ENCODE measurements at places on chromosomes 4 and X. TPM values are rescaled to one million over a fixed set of nuclear protein-coding genes. Genes with fewer than 3 reads are reported as not detected.
A peak's percentile ranks its signal among the peaks of the same experiment; 100 is the strongest.

The NEIL3 gene
- 4.5 TPM for polyA plus RNA-seq

The XK gene
- polyA plus RNA-seq: 0.03 TPM

The RWDD4 gene
- 7.3 TPM for polyA plus RNA-seq

The FGF13 gene
- not detected for polyA plus RNA-seq

The VSIG4 gene
- polyA plus RNA-seq: not detected

The SPATA18 gene
- 3.0 TPM for polyA plus RNA-seq

The SLIT2 gene
- 13.0 TPM for polyA plus RNA-seq

The FBXL5 gene
- 20.3 TPM for polyA plus RNA-seq

The SSX1 gene
- polyA plus RNA-seq: not detected

The F8A2 gene
- polyA plus RNA-seq: not detected

The PAGE2B gene
- polyA plus RNA-seq: not detected

DNA sequence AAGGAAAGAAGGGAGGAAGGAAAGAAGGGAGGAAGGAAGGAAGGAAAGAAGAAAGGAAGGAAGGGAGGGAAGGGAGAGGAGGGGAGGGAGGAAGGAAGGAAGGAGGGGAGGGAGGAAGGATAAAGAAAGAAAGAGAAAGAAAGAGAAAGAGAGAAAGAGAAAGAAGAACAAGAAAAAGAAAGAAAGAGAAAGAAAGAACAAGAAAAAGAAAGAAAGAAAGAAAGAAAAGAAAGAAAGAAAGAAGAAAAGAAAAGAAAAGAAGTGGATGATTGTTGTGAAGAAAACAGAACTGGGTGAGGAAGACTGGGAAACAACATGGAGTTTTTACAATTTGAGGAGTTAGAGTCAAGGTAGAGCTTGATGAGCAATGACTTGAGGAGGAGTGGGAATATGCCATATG is 78.0 kb downstream of the EIF4E start:
- no peak for DNase-seq

DNA sequence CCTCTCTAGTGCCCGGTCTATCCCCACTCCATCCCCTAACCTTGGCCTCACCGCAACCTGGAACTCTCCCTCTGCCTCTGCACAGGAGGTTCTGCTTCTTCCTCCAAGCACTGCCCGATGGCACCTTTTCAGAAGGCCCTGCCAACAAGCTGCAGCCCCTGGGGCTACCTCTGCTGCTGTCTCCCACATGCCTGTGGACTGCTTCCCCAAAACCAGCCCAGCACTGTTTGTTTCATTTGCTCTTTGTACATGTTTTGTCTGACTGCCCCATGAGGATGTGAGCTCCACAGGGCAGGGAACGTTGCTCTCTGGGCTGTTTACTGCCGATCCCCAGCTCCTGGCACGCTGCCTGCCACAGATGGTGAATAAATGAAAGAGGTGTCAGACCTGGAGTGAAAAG is 85.4 kb downstream of the INTS6L start:
- no peak for DNase-seq

DNA sequence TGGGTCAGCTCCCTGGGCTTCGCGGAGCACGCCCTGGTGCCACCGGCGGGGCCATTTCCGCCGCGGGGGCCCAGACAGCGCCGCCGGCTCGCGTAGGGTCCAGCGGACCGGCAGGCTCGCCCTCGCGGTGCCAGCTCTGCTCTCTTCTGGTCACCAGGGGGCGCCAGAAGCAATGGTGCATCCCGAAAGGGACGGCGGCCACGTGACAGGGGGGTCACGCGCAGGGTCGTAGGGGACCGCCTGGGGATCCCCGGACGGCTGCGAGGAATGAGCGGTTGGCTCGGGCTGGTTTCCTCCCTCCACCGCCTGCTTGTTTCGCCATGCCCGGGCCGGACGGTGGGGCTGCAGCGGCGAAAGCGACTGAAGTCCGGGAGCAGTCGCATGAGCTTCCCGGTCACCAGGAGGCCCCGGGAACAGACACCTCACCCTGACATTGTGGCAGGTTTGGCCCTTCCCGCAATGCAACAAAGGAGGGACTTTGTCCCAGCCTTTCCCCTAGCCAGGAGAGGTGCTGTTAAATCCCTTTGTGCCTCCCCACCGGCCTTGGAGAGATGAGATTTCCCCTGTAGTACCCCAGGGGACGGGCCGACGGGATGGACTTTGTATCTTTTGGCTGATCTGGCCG is 15.8 kb downstream of the ZCCHC12 start:
- DNase-seq: peak; percentile 6

DNA sequence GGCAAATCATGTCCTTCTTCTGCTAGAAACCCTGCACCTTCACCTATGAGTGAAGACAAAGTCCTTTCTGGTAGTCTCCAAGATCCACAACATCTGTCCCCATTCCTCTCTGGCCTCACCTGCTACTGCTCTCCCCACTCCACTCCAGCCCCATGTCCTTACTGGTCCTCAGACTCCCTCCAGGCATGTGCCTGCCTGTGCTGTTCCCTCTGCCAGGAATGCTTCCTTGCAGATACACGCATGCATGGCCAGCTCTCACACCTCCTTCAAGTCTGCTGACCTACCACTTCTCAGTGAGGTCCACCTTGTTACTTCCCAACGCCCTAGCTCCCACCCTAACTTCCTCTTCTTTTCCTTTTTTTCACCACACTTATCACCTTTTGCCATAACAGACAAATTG is 18.1 kb downstream of the HMGB2 start:
- DNase-seq: no peak

DNA sequence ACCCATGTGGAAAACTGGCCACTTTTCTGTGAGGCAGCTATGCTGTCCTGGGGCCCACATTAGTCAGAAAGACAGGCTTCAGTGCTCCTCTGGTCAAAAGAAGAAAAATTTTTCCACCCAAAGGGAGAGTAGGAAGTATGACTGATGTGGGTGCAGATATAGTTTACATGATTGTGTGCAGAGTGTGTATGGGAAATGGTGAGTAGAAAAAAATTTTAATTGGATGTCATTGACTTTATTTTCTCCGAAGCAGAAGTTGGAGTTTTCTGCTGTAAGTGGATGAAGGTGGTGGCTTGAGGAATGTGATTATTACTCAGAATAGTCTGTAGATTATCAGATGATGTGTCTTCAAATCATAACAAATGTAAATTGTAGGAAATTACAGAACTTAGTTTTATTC is 241.5 kb upstream of the IGFBP7 start:
- no peak for DNase-seq

DNA sequence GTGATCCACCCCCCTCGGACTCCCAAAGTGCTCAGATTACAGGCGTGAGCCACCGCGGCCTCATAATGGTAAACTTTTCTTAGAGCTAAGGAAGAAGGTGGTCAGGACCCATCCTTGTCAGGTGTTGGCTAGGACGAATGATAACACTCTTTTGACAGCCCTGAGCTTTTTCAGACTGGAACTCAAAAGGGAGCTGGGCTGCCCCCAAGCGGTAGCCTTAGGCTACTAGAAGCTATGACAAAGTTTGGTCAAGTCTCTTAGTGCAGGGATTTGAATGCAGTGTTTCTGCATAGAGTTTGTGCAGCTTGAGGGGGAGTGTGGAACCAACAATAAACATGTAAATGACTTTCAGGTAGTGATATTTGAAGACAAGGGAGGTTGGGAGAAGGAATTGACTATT is 11.8 kb upstream of the HSD17B10 start:
- peak; percentile 30 for DNase-seq

DNA sequence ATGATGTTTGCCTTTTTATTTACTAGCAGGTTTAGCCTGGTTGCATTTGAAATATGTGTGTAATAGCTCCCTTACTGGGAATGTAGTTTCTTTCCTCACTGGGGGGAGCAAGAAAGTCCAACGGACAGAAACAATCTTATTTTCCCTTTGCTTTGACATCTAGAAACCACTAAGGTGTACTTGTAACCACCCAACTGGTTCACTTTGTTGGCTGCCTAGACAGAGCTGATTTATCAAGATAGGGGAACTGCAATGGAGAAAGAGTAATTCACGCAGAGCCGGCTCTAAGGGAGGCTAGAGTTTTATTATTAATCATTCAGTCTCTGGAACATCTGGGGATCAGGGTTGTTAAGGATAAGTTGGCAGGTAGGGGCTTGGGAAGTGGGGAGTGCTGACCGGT is 30.3 kb downstream of the XG start:
- DNase-seq: no peak

- no peak for DNase-seq
These were observed 1.8 kb upstream of the HGFAC start for GRCh38 chr4:3440011-3440410.

DNA sequence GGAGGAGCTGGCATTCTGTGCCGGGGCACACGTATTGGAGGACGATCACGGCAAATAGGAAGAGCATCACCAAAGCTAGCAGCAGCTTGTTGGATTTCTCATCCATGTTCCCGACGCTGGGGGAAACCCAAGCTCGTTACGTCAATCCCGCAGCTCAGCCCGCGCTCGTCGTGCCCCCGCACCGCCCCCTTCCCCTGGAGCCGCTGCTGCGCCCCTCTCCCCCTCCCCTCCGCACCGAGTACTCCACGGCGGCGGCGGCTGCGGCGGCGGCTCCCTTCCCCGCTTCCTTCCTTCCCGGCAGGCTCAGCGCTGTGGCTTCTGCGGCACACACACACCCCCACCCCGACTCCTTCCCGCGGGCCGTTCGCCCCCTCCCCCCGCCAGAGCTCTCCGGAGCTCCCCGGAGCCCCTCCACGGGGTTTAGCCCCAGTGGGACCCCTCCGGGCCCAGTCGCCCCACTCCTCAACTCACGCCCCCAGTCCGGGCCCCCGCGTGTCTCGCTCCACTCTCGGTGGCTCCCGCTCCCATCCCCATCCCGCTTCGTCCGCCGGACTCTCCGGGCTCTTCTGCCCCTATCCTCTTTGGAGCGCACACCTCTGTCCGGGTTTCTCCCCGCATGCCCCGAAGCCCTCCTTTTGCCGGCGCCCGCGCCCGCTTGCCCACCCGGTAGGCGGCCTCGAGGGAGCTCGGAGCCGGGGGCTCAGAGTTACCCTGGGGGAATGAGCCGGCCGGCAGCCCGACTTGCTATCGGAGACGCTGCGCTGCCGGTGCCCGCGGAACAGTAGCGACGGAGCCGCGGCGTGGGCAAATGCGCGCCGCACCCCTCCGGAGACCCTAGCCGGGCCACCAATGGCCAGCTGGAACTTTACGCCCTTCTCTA is 978 bp downstream of the HS6ST2 start:
- DNase-seq: no peak

- no peak for DNase-seq
These were observed 3.2 kb downstream of the PITX2 start for GRCh38 chr4:110619463-110620247.

GRCh38 chr4:168408620-168409019 is 71.7 kb downstream of the DDX60L start:
- DNase-seq: peak; percentile 98

DNA sequence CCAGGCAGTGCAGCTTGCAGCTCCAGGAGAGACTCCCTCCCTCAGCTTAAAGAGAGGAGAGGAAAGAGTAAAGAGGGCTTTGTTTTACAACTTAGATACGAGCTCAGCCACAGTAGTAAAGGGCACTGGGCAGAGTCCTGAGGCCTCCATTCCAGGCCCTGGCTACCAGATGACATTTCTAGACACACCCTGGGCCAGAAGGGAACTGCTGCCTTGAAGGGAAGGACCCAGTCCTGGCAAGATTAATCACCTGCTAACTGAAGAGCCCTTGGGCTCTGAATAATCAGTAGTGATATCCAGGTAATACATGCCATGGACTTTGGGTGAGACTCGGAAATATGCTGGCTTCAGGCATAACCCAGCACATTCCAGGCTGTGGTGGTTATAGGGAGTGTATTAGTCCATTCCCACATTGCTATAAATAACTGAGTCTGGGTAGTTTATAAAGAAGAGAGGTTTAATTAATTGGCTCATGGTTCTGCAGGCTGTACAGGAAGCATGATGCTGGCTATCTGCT is 15.3 kb upstream of the SLC16A2 start:
- no peak for DNase-seq

DNA sequence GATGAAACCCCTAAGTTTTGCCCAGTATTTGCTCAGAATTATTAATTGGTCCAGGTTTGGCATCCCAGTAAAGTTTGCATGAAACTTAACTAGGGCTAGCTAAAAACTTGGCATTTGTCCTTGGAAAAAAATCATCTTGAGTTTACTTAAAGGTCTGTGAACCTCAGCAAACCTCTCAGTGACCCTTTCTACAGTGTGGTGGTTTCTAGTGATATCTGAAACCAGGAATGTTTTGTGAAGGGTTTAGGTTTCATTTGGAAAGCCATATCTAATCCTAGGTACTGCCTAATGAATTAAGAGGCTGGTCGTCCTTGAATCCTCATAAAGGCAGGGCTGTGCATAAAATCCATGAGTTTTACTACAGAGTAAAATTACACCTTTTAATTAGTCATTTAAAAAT is 218.5 kb upstream of the ANKRD50 start:
- peak; percentile 77 for DNase-seq

GRCh38 chr4:81652069-81652478 is 180.4 kb upstream of the RASGEF1B start:
- no peak for DNase-seq

DNA sequence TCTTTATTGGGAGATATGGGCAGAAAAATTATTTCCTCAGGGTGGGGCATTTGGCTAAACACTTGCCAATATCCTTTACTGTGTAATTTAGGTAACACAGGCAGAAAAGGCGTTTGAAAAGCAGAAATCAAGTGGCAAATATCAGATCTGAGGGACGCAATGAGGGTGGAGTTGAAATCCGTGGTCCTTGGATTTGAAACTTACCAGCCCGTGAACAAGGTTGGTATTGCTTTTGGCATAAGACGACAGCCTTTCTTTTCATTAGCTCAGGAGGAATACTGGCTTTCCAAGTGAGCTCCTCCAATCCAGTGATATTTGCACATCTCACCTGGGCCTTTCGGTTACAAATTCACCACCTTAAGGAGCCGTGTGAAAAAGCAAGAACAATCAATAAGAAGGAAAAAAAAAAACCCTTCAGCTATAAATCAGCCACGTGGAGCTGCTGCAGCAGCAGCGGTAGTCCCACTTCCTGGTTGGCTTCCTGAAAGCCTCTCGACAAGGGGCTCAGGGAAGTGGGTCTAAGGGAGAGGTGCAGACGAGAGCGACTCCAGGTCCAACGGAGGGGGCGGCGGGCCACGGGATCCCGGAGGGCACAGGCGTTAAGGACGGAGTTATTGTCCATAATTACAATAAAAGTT is 734 bp upstream of the GALNT7 start:
- DNase-seq: peak; percentile 30

- no peak for DNase-seq
These were observed 16.9 kb upstream of the OCIAD1 start for GRCh38 chr4:48813964-48814363.

DNA sequence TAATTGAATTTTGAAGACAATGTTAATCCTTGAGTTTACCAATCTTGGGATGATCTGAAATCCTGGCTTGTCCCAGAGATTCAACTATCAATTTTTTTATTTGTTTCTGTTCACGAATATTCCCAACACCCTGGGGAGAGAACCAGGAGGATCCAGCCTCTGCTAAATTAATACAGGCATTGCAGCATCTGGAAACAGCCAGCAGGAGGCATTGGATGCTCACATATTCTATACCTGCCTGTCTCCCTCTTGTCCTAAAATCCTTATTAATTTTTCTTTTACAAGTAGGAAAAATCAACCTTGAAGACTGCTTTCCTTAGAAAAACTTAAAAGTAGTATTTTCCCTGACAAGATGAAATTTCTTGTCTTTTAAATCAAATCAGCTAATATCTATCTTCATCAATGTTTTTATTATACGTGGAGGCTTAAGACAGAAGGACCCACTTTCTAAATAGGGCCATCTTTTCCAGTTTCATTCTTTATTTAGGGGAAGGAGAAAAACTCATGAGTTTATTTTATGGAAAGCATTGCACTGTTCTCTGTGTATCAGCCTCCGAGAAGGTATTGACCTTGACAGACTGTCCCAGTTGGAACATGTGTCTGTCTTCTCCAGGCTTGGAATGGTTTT is 102.4 kb downstream of the CLNK start:
- peak; percentile 69 for DNase-seq

GRCh38 chrX:16804923-16805464 is 18.7 kb downstream of the TXLNG start:
- no peak for DNase-seq

- DNase-seq: no peak
These were observed 14.8 kb downstream of the CD38 start for GRCh38 chr4:15792974-15793373.

All from IMR-90 (cell line).